ENCODE measurements at places on chromosomes 2 and 18. TPM values are rescaled to one million over a fixed set of nuclear protein-coding genes. Genes with fewer than 3 reads are reported as not detected.

DNA sequence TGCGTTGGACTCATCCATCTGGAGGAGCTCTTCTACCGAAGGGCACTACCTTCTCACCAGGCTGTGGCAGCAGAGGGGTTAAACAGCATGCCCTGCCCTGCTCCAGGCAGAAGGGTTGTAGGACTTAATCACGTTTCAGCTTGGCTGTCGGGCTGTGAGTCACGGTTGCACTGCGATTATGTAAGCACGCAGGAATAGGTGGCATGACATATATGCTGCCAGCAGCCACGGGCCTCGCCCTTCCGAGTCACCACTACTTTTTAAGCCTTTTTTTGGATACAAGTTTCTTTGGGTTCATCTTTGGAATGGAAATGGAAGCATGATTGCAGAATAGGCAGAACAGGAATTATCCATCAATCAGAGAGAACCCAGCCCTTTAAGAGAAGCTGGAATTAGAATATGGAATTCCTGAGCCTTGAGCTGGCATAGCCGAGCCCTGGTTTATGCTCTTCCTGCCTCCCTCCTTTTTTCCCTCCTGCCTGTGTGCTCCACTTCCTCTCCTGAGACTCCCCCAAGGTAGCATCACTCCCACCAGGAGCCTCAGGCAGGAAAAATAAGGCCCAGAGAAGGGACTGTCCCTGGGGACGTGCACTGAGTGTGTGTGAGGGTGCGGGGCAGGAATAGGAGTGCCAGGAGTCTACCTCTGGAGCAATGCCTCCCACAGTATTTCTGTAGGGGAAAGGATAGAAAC is 86.8 kb downstream of the SEMA4F start:
- DNase-seq: no peak

DNA sequence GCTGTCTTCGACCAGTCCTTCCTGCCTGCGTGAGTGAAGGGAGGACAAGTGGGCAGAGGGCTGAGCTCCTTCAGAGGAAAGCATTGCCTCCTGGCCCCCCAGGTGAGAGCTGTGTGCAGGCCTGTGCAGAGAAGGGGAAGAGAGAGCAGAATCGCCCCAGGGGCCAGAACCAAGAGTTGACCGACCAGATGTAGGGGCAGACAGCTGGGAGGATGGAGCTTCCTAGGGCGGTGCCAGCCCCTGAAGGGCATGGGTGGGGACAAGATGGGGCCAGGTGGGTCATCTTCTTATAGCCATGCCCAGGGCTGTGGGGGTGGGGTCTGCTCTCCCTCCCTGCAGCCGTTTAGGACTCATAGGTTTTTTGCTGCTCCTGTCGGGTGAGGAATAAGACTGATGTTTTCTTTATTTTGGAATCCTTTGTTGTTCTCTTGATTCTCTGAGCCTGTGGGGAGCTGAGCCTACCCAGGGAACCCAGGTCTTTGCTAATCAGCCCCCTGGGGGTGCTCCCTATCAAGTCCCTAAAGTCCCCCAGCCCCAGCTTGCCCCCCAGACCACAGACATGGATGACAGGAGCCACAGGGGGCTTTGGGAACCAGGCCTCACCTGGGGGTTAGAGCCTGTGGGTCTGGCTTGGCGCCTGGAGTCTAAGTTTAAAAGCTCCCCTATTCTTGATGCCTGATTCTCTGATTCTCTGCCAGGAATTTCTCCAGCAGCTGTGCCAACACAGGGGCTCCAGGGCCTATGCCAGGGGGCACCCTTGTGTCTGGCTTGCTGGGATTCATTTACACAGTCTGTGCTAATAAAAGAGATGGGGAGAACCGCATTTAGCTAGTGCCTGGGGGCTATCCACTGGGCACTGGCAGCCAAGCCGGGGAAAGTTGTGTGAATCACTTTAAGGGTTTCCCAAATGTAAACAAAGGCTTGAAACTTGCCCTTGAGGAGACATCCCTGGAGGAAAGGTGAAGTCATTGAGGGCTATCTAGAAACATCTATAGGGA is 9.3 kb upstream of the EFHD1 start:
- DNase-seq: no peak

DNA sequence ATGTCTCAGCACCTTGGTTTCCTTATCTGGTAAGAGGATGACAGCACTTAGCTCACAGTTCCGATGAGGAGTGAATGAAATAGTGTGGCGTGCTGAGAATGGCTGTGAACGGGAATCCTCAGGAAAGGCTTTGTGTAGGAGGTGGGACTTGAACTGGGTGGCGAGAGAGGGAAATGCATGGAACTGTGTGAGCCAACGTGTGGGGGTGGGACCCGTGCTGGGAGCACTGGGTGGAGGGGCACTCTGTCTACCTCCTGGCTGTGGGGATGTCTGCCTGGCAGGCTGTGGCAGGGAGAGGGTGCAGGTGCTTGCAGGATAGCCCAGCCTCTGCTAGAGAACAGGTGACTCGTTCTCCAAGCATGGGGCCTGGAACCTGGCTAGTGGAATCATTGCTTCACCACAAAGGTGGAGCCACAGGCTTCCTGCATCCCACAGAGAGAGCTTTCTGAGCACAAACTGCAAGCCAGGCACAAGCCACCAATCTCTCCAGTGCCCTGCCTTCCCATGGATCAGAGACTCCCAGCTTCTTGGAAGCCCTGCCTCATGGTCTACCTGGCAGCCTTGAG is 145.2 kb downstream of the CELF4 start:
- no peak for DNase-seq

- DNase-seq: no peak
Observed at GRCh38 chr2:105323111-105323510, 6.4 kb downstream of the TGFBRAP1 start.

QPCT gene
- total RNA-seq: 73.9 TPM

- DNase-seq: no peak
Observed at GRCh38 chr2:235616885-235617284, 123.0 kb downstream of the AGAP1 start.

DSG3 gene
- total RNA-seq: not detected

NEB gene
- 1.4 TPM for total RNA-seq

DNA sequence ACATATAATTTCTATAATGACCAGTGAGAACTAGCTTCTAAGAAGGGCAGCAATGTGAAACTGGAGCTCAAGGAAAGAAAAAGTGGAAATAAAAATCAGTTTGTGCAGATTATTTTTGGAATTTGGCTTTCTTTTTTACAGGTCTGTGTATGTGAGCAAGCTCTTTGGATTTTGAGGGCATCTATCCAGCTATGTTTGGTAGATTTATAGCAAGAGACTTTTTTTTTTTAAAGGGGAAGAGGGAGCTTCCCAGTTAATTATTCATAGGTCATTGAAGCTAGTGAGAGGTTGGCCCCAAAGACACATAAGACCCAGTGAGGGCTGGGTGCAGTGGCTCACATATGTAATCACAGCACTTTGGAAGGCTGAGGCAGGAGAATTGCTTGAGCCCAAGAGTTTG is 24.0 kb upstream of the COLEC12 start:
- no peak for DNase-seq

MDH1B gene
- total RNA-seq: 2.2 TPM

- no peak for DNase-seq
Observed at GRCh38 chr2:147683380-147683779, 161.4 kb upstream of the ACVR2A start.
